Muscle of leg (tissue), 16 donors: ENCODE measurements at places on chromosomes 6 and 20.

DNA sequence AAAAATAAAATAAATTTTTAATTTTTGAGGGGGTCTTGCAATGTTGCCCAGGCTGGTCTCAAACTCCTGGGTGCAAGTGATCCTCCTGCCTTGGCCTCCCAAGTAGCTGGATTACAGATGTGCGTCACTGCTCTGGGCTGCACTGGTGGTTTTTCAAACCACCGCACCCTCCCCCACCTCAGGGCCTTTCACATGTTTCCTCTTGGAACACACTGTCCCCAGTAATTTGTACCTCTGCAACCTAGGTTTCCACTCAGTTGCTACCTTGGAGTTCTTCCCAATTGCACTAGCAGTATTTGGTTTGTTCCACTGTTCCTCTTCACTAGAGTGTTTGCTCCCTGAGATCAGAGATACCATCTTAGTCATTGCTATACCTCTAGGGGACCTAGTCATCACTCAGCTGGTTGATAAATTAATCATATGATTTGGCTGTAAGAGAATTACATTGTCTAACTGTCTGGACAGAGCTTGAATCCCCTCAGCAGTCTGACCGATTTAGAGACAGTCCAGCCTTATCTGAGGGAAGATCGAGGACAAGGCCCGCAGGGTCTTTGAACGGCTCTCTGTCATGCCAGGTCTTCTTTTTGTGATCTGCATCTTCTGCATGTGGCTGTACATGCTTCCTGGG is 32.0 kb downstream of the CEP43 start:
- no peaks in the 10 kb centered on the region for H3K4me1 ChIP-seq
- H3K36me3 ChIP-seq: peaks cover 65% of the 10 kb centered on the region
- H3K27ac ChIP-seq: no peak overlapping the region
- H3K27me3 ChIP-seq: no peaks in the 10 kb centered on the region

DNA sequence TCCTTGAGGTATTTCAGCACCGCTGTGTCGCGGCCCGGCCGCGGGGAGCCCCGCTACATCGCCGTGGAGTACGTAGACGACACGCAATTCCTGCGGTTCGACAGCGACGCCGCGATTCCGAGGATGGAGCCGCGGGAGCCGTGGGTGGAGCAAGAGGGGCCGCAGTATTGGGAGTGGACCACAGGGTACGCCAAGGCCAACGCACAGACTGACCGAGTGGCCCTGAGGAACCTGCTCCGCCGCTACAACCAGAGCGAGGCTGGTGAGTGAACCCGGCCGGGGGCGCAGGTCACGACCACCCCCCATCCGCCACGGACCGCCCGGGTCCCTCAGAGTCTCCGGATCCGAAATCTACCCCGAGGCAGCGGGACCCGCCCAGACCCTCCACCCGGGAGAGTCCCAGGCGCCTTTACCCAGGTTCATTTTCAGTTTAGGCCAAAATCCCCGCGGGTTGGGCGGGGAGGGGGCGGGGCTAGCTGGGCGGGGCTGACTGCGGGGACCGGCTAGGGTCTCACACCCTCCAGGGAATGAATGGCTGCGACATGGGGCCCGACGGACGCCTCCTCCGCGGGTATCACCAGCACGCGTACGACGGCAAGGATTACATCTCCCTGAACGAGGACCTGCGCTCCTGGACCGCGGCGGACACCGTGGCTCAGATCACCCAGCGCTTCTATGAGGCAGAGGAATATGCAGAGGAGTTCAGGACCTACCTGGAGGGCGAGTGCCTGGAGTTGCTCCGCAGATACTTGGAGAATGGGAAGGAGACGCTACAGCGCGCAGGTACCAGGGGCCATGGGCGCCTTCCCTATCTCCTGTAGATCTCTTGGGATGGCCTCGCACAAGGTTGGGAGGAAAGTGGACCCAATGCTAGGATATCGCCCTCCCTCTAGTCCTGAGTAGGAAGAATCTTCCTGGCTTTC is 693 bp downstream of the HLA-F start:
- peak overlapping the region; percentile 66 for H3K4me3 ChIP-seq
- peaks cover 45% of the 10 kb centered on the region for H3K27me3 ChIP-seq
- H3K4me1 ChIP-seq: peaks cover 17% of the 10 kb centered on the region
- no peaks in the 10 kb centered on the region for H3K36me3 ChIP-seq
- DNase-seq: peak; percentile 20

DNA sequence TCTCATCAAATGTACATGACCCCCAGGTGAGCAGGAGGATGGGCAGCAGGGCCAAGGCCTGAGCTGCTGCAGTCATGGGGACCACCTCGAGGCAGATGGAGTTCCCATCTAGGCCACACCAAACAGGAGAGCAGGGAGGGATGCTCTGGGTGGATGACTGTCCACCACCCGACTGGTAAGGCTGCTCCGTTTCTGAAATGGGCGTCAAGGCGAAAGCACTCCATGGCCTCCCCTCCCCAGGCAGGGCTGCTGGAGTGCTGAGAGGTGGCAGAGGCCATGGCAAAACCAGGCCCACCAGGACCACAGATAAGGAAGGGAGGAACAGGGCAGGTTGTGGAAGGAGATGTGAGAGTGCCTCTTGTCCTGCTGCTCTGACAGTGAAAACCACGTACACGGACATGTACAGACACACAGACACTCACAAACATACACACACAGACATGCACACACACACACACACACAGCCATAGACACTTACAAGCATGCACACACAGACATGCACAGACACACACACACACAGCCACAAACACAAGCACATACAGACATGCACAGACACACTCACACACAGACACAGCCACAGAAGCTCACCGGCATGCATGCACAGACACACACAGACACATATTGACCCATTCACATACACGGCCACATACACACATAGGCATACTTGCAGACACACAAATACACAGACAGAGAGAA is 93.2 kb downstream of the PSMG4 start:
- peaks cover 60% of the 10 kb centered on the region for H3K4me1 ChIP-seq
- no peaks in the 10 kb centered on the region for H3K27me3 ChIP-seq
- no peak for DNase-seq
- H3K27ac ChIP-seq: peak overlapping the region; percentile 36

GRCh38 chr20:49452011-49452482 is 30.4 kb downstream of the KCNB1 start:
- H3K27ac ChIP-seq: no peak overlapping the region
- H3K27me3 ChIP-seq: no peaks in the 10 kb centered on the region
- no peaks in the 10 kb centered on the region for H3K36me3 ChIP-seq
- peaks cover 25% of the 10 kb centered on the region for H3K4me1 ChIP-seq

DNA sequence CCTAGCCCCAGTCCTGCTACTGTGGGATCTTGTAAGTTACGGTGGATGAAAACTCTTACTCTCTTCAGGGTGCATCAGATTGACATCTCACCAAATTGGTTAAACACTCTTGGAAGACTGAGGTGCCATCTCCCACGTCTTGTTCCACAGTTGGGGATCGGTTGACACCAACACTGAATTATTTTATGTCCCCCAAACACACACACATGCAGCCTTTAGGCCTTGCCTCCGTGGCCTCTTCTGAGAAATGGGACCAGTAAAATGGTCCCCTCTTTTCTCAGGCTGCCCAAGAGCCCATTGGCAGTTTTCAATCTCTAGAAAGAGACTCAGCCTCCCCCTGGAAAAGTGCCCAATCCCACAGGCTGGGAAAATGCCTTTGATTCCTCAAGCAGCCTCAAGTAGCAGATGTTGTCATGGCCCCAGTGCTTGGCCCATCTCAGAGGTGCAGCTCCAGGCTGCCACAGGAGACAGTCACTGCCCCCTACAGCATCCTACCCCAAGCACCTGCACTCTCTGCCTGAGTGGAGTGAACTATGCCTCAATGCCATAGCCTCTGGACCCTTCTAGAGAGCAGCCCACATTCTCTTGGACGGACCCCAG is 163.9 kb downstream of the ANKRD60 start:
- DNase-seq: no peak
- H3K4me3 ChIP-seq: no peak overlapping the region
- no peaks in the 10 kb centered on the region for H3K27me3 ChIP-seq
- no peak overlapping the region for H3K27ac ChIP-seq
- H3K36me3 ChIP-seq: no peaks in the 10 kb centered on the region
- H3K4me1 ChIP-seq: no peaks in the 10 kb centered on the region

GRCh38 chr6:136897071-136897470 is 25.0 kb upstream of the SLC35D3 start:
- H3K27ac ChIP-seq: no peak overlapping the region
- H3K4me3 ChIP-seq: no peak overlapping the region
- H3K27me3 ChIP-seq: no peaks in the 10 kb centered on the region
- peaks cover 7% of the 10 kb centered on the region for H3K36me3 ChIP-seq
- no peak for DNase-seq

GRCh38 chr6:42316981-42317380 is 99.3 kb upstream of the MRPS10 start:
- no peak for DNase-seq
- no peak overlapping the region for H3K4me3 ChIP-seq
- peaks cover 13% of the 10 kb centered on the region for H3K4me1 ChIP-seq
- H3K27me3 ChIP-seq: no peaks in the 10 kb centered on the region
- peaks cover 4% of the 10 kb centered on the region for H3K36me3 ChIP-seq

- H3K27me3 ChIP-seq: no peaks in the 10 kb centered on the region
- H3K36me3 ChIP-seq: no peaks in the 10 kb centered on the region
- peak overlapping the region; percentile 76 for H3K27ac ChIP-seq
- peak overlapping the region; percentile 9 for H3K4me3 ChIP-seq
- DNase-seq: peak; percentile 84
These were observed 375.5 kb downstream of the UTRN start for GRCh38 chr6:144660561-144661115.

GRCh38 chr6:108805611-108806167 is 42.5 kb upstream of the ARMC2 start:
- DNase-seq: peak; percentile 35
- H3K27ac ChIP-seq: no peak overlapping the region
- H3K36me3 ChIP-seq: no peaks in the 10 kb centered on the region
- H3K4me1 ChIP-seq: peaks cover 7% of the 10 kb centered on the region
- H3K27me3 ChIP-seq: no peaks in the 10 kb centered on the region

- no peak overlapping the region for H3K27ac ChIP-seq
- no peaks in the 10 kb centered on the region for H3K27me3 ChIP-seq
- H3K4me1 ChIP-seq: no peaks in the 10 kb centered on the region
- DNase-seq: no peak
- H3K4me3 ChIP-seq: no peak overlapping the region
These were observed 93.4 kb upstream of the DEFB112 start for GRCh38 chr6:50143011-50143719.

DNA sequence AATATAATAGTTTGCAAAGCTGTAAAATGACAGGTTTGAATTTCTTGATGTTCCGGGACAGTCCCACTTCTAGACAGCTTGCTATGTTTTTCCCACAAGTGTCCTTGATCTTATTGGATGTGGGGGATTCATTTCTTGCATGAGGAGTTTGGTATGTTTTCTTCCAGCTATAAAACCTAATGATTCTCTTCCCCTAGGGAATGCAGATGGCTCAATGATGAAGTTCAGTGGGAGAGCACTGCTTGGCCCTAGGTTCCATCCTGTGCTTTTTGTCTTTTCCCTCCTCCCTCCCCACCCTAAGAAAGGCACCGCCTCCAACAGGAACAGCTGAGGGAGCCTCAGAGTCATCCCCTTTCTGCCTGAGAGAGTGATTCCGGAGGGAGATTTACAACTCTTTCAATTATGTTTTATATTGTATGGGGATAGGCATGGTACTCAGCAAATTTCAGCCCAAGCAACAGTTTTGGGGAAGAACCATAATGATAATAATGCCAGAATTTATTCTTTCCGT is 149.2 kb downstream of the PHACTR1 start:
- H3K4me3 ChIP-seq: no peak overlapping the region
- H3K27ac ChIP-seq: no peak overlapping the region
- H3K36me3 ChIP-seq: no peaks in the 10 kb centered on the region
- no peaks in the 10 kb centered on the region for H3K27me3 ChIP-seq

- DNase-seq: peak; percentile 79
- no peak overlapping the region for H3K4me3 ChIP-seq
- peak overlapping the region; percentile 83 for H3K27ac ChIP-seq
These were observed 144.0 kb upstream of the AGPAT4 start for GRCh38 chr6:161417717-161418462.

GRCh38 chr20:43901296-43901695 is 13.4 kb upstream of the TOX2 start:
- no peak overlapping the region for H3K27ac ChIP-seq
- peaks cover 5% of the 10 kb centered on the region for H3K27me3 ChIP-seq
- no peak overlapping the region for H3K4me3 ChIP-seq
- H3K36me3 ChIP-seq: no peaks in the 10 kb centered on the region
- no peak for DNase-seq

- no peak overlapping the region for H3K27ac ChIP-seq
- H3K4me1 ChIP-seq: peaks cover 2% of the 10 kb centered on the region
- H3K27me3 ChIP-seq: no peaks in the 10 kb centered on the region
- no peaks in the 10 kb centered on the region for H3K36me3 ChIP-seq
- no peak for DNase-seq
These were observed 214.5 kb downstream of the TBX18 start for GRCh38 chr6:84549917-84550316.

GRCh38 chr6:30876039-30876730 is 8.1 kb upstream of the DDR1 start:
- no peaks in the 10 kb centered on the region for H3K36me3 ChIP-seq
- H3K4me1 ChIP-seq: peaks cover 29% of the 10 kb centered on the region
- peak; percentile 66 for DNase-seq
- peak overlapping the region; percentile 3 for H3K27ac ChIP-seq
- H3K4me3 ChIP-seq: no peak overlapping the region
